ENCODE measurements at places on chromosomes 3 and 15.

DNA sequence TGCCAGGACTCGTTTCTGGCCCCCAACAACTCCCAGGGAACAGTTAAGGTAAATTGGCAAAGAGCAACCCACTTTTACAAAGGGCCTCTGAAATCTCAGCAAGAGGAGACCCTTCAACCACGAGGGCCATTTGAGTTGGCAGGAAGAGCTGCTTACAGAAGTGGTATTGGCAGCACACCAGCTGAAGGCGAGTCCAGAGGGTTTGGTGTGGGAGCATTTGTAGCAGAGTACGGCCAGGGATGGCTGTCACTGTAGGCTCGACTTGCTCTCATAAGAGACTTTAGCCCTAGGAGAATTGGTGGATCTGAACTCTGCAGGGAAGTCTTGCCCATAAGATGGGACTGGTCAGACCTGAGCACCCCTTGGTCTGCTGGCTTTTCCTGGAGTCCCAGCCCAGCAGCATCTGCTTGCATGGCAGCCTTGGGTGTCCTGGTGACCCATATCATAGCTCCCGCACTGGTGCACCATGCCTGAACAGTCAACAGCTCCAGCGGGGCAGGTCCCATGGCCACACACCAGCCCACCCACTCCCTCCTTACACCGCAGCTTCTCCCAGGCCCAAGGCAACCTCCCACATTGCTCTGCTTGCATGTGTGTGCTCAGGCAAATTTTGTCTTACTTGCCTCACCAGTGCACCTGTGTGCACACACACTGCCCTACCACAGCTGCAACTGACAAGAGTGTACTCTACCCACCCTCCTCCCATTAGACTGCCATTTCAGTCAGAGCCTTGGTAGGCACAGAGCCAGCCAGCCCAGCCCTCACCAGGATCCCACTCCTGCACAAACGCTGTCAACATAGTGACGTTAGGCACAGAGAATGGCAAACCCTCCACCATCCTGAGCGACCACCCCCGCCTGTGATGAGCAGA lies 861.6 kb upstream of the DPPA4 start:
- no peak for DNase-seq

DNA sequence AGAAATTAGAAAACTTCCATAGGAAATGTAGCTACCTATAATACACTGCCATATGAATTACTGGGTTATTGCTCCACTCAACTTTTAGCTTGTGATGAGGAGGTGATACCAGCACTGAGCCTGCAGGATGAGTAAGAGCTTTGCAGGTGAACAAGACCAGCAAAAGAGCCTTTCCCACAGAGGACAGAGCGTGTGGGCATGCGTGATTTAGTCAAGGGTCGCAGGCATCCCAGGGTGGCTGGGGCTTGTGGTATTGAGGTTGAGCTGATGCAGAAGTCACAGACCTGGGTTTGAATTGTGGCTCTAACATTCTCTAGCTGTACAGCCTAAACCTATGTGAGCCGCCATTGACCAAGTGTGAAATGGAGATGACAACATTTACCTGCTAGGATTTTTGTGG lies 5.6 kb downstream of the NRROS start:
- no peak for DNase-seq

- no peak for DNase-seq
These were observed 86.7 kb upstream of the RNF7 start for GRCh38 chr3:141651409-141651808.

DNA sequence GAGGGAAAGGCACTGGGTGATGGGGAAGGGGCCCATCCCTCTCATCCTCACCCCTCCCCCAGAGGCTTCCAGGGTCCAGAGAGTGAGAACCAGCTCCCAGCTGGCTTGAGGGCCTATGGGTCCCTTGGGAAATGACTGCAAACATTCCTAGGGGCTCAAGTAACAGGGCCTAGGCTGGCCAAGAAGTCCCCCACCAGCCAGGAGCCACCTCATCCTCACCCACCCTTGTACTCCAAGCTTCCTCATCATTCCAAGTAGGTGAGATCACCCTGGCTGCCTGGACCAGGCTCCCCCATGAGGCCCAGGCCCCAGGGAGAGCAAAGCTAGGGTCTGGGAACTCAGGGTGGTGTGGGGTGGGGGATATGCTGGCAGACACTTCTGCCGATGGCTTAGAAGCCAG lies 14.8 kb downstream of the LOXL1 start:
- DNase-seq: no peak

GRCh38 chr3:136543385-136543784 lies 208.8 kb downstream of the STAG1 start:
- DNase-seq: no peak

- no peak for DNase-seq
These were observed 12.4 kb upstream of the SEC13 start for GRCh38 chr3:10333349-10333650.

- no peak for DNase-seq
These were observed 307.1 kb downstream of the RAP2B start for GRCh38 chr3:153469162-153469561.

- DNase-seq: no peak
These were observed 17.1 kb downstream of the AQR start for GRCh38 chr15:34952481-34952880.

- no peak for DNase-seq
These were observed 40.5 kb upstream of the CDV3 start for GRCh38 chr3:133532951-133533350.

- no peak for DNase-seq
These were observed 48.9 kb downstream of the TGFBR2 start for GRCh38 chr3:30655187-30655812.

DNA sequence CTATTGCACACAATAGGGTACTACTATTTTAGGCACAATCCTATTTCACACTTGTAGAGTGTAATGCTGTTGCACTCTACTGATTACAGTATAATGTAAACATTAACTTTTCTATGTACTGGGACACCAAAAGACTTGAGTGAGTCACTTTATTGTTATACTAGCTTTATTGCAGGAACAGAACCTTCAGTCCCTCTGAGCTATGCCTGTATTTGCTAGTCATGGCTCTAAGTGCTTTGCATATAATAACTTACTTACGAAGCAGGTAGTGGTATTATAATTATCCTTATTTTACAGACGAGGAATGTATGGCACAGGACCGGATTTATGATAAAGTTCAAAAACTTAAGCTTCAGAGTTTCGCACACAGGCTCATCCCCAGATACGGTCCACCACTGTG lies 106.6 kb upstream of the SLC6A6 start:
- DNase-seq: no peak

DNA sequence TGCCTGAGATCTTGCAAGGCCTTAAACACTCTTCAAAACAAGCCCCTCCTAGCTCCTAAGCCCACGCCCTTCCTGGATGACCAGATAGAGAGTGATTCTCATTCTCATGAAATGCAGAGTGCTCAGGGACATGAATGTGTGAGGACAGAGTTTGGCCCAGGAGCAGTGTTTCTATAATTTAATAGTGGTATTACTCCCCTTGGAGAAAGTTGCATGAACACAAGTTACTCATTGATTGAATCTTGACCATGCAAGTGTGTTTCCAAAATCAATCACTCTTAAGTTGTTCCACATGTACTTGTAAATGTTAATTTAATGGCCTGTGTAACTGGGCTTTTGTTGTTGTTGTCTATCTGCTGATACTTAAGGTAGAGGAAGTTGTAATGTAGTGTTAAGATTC lies 181.6 kb downstream of the ADAMTSL3 start:
- DNase-seq: no peak

DNA sequence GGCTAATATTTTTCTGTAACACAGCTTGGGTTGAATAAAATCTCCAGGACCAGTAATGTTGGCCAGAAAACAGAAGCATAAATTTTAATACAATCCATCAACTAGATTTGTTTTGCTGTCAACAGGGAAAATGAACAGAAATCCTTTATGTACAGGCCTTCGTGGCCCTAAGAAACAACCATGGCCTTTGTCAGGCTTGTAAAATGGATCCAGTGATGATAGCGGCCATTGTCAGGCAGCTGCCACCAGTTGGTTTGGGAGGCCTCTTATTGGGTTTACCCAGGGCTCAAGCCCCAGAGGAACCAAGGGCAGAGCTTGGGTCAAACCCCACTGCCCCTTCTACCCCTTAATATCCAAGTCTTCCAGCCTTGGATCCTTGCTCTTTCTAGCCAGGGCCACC lies 5.6 kb upstream of the FYCO1 start:
- DNase-seq: no peak

DNA sequence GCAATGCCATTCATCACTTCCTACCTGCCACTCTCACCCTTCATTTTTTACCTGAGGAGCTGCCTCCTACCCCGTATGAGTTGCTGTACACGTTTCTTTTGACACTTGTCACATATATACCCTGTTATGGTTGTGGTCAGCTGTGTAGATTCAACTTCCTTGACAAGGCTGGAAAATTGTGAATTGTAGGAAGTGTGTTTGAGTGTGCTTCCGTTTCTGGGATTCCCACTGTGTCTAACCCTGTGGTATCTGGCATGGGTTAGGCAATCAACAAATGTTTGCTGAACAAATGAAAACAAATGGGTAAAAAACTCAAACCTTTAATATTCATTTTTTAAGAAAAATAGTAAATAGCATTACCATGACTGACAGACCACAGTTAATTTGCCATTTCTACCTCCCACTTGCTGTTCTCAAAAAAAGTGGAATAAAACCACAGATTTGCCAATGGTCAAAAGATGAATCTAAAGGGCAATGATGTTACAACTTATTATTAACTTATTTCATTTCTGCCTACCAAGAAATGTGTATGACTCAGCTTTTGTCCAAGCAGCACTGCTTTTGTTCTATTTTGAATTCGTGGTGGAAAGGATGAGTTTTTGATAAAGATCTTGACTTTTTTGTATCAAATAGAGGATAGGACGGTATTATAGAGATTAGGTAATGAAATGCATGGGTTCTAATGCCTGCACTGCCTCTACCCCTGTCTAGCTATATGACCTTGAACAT lies 404.6 kb downstream of the LPP start:
- DNase-seq: no peak

DNA sequence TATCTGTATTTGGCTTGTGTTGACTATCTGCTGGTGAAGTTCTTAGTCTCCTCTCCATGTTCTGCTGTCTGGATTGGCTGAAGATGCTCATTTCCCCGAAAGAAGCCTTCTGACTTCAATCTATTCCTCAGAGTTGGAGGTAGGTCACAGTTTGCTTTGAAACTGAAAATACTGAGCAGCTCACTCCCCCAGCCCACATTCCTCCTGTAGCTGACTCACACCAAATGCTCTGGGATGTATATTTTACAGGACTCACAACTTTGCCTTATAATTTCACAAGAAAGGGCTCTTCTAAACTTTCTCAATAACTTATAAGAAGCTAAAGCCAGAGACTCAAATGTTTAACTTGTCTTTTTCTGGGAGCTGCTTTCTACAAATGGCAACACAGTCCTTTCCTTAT lies 36.3 kb upstream of the SNX4 start:
- DNase-seq: no peak

GRCh38 chr3:77919244-77919643 lies 879.3 kb downstream of the ROBO2 start:
- no peak for DNase-seq

DNA sequence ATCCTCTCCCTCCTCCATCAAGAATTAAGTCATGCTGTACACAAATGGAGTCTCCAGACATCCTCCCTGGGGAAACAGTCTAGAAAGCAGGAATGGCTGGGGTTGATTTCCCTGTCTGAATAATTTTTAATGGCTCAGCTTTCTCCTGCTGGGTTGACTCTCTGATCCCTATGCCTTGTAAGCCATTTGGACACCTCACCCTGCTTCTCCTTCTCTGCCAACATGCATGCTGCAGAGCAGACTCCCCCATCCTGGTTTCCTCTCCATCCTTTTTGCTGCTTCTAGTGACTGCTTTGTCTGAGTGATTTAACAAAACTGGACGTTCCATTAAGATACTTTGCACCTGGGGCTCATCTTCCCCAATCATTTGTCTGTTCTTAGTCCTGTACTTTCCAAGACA lies 22.2 kb downstream of the SV2B start:
- no peak for DNase-seq

DNA sequence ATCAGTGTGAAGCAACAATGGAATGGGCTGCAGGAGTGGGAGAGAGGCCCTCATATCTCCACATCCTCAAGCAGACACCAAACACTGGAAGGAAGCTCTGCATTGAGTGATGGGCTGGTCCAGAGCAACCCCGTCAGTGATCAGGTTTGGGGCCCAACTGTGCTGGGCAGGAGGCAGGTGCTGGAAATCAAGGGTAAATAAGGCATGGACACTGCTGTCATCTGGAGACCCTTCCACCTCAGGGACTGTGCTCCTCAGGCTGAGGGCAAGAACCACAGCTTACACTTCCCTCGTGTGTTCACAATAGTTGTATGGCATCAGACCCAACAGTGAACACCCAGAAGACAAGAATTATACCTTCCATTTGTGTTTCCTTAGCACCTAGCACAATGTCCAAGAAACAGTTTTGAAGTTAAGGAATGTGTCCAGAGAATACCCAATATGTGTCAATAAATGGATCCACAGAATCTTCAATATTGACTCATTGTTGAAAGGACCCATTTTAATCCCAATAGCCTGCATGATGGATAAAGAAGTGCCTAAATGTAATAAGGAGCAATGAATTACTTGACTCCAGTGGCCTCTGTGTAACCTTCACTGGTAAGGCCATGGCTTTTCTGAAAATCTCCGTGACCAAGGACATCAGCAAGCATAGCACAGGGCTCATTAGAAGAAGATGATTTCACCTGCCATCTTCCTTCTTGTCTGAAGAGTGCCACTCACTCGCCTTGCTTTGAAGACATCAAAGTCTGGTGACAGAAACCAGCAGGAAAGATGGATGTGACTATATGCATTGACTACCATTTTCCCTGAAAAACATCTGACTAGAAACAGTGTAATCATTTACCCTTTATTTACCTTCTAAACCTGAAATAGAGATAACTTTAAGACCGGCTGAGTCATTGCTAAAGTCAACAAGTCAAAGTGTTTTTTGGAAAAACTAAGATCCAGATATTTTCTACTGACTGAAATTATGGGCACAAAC lies 7.0 kb upstream of the AHSG start:
- DNase-seq: no peak

DNA sequence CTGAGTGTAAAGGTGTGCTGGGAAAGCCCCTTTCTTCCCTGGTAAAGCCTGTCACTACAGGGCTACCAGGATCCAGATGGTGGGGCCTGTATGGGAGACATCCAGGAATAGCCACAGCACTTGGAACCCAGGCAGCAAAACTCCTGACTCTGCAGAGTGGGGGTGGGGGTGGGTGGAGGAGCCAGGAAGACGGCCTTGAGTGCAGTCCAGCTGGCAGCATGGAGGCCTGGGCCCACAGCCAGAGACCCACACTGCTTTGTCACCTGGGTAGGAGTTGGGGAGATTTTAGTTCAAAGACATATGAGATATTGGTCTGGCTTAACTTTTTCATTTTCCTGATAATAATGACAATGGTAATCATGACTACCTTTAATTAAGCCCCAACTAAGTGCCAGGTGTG lies 116.7 kb upstream of the MRPS22 start:
- no peak for DNase-seq
